Osteocyte (in vitro differentiated cells): ENCODE measurements at places on chromosomes 1 and 21. TPM values are rescaled to one million over a fixed set of nuclear protein-coding genes. Genes with fewer than 3 reads are reported as not detected.
A peak's percentile ranks its signal among the peaks of the same experiment; 100 is the strongest.

DNA sequence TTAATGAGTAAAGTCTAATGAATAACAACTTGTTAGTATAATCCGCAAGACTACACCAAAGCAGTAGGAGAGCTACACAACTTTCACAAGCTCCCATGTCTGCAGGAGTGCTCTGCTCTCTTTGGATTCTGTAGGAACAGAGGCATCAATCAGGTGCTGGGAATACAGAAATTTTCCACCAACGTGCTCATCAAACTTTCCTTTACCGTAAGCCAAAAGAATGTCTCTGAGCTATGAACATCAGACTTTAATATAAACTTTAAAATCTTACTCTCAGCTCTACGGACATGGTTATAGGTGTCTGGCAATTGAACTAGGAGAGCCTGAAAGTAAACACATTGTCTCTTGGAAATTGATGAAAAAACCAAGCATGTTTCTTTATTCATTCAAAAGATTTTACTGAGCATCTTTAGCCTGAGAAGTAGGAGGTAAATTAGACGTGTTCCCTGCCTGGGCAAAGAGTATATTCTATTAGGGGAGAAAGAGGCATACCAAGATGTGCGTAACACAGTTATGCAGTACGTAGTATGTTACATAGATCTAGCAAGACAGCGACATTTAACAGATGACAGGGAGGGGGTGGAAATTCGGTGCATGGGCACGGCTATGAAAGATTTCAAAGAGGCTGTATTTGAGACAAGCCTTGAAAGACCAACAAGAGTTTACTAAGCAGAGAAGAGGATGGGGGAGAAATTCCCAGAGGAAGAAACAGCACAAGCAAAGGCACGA lies 85.2 kb downstream of the TM2D1 start:
- peak overlapping the region; percentile 82 for H3K27ac ChIP-seq
- no peak overlapping the region for H3K4me3 ChIP-seq
- no peak for DNase-seq
- H3K4me1 ChIP-seq, result peaks cover 29% of the 10 kb centered on the region
- peaks cover 2% of the 10 kb centered on the region for H3K36me3 ChIP-seq

The RNU1-2 gene
- total RNA-seq, result 2,650 and 2,859 TPM in 2 replicates

The SH2D5 gene
- total RNA-seq, result 0.18 and 0.46 TPM in 2 replicates

DNA sequence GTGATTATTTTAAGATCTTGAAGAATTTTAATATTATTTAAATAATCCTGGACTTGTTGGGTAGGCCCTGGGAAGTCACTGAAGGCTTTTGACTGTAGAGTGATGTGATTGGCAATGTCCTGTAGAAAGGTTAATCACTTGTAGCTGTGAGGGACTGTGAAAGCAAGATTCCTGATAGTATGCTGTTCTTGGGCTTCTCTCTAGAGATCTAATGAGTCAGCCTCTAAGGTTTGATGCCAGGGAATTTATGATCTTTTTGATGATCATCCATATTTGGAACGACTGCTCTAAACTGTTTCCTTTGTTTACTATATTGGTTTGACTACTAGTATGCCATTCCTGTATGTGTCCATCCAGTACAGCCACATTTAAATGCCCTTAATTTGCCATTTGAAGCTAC lies 56.5 kb downstream of the CAMSAP2 start:
- H3K4me3 ChIP-seq, result no peak overlapping the region
- H3K36me3 ChIP-seq, result peaks cover 24% of the 10 kb centered on the region
- DNase-seq, result no peak
- H3K27ac ChIP-seq, result no peak overlapping the region
- peaks cover 12% of the 10 kb centered on the region for H3K4me1 ChIP-seq

DNA sequence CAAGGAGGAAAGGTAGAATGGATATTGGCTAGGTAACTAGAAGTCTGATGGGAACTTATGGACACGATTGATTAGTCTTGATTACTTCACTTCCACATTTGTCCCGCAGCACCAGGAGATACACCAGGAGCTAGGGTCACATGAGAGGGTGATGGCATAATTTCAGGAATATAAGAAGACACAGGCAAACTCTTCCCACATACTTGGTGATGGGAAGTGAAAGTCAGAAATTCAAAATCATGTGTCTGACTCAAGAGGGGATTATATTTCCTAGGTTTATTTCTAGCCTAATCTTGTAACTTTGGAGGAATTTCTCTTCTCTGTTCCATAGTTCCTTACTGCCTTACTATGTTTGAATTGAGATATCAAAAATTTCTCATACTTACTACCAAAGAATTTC lies 185.0 kb downstream of the PBX1 start:
- no peak overlapping the region for H3K4me3 ChIP-seq
- DNase-seq, result no peak
- no peak overlapping the region for H3K27ac ChIP-seq
- H3K27me3 ChIP-seq, result no peaks in the 10 kb centered on the region

GRCh38 chr1:18055156-18055555 lies 52.4 kb upstream of the IGSF21 start:
- H3K36me3 ChIP-seq, result no peaks in the 10 kb centered on the region
- H3K27ac ChIP-seq, result no peak overlapping the region
- no peak overlapping the region for H3K4me3 ChIP-seq

DNA sequence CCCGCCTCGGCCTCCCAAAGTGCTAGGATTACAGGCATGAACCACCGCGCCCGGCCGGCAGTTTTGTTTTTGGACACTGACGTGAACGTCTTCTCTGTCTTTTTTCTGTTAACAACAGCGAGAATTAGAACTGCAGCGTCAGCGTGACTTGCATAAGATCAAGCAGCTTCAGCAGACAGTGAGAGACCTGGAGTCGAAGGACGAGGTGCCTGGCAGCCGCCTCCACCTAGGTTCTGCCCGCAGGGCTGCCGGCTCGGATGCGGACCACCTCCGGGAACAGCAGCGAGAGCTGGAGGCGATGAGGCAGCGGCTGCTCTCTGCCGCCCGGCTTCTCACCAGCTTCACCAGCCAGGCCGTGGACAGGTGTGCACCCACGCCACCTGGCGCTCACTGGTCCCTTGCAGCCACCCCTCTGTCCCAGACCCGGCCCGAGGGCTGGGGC lies 22.9 kb upstream of the DIP2A start:
- no peaks in the 10 kb centered on the region for H3K27me3 ChIP-seq
- no peak overlapping the region for H3K27ac ChIP-seq
- DNase-seq, result no peak

The KPRP gene
- total RNA-seq, result not detected in 2 replicates

DNA sequence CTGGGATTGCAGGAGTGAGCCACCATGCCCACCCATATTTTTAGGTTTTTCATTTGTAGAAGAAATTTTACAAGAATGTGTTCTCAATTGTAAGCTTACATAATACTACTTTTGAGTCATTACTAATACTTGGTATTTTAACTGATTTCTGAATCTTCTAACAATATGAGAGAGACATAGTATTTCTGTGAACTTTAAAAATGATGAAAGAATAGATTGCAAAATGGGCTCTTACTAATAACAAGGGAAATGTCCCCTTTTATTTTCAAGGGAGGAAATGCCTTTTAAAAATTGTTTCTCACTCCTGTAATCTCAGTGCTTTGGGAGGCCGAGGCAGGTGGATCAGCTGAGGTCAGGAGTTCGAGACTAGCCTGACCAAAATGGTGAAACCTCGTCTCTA lies 5.9 kb downstream of the AGO3 start:
- H3K27ac ChIP-seq, result no peak overlapping the region
- no peak overlapping the region for H3K4me3 ChIP-seq
- no peaks in the 10 kb centered on the region for H3K36me3 ChIP-seq

The MAP7D1 gene
- 157 and 163 TPM in 2 replicates for total RNA-seq

- H3K27me3 ChIP-seq, result no peaks in the 10 kb centered on the region
- DNase-seq, result no peak
- no peak overlapping the region for H3K4me3 ChIP-seq
- H3K4me1 ChIP-seq, result no peaks in the 10 kb centered on the region
- H3K27ac ChIP-seq, result no peak overlapping the region
- no peaks in the 10 kb centered on the region for H3K36me3 ChIP-seq
Observed at GRCh38 chr1:74522148-74522547, 9.7 kb upstream of the LRRC53 start.

GRCh38 chr1:168136709-168137514 lies at the start of gene GPR161:
GPR161 (minus strand) TSS chr1:168136930; CDS start chr1:168104850, 32,080 bp downstream.
- peaks cover 41% of the 10 kb centered on the region for H3K4me1 ChIP-seq
- no peaks in the 10 kb centered on the region for H3K27me3 ChIP-seq
- H3K4me3 ChIP-seq, result peak within 1 kb of the TSS; percentile 95
- peak within 1 kb of the TSS; percentile 96 for H3K27ac ChIP-seq

DNA sequence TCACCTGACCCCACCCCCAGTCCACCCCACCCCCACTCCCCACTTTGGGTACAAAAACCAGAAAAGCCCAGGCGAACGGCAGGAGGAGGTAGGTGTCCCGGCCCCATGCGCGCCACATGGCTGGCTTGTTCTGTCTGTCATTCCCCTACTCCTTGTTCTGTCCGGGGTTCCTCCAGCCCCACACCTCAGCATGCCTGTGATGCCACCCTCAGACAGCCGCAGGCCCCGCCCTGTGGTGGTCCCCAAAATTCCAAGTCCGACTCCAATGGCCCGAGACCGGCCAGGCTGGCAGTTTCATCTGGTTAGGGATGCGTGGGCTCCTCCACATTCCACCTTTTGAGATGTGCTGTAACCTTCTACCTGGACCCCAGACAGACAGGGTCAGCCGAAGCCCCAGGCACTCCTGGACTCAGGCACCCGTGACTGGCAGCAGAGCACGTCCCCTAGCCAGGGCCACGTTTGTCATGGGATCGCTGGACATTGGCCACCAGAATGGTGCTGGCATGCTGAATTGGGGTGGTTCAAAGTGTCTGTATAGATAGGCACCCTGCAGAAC lies 94.4 kb downstream of the WDR4 start:
- peaks cover 50% of the 10 kb centered on the region for H3K27me3 ChIP-seq
- peaks cover 10% of the 10 kb centered on the region for H3K4me1 ChIP-seq
- H3K36me3 ChIP-seq, result no peaks in the 10 kb centered on the region
- no peak overlapping the region for H3K4me3 ChIP-seq
- no peak for DNase-seq

DNA sequence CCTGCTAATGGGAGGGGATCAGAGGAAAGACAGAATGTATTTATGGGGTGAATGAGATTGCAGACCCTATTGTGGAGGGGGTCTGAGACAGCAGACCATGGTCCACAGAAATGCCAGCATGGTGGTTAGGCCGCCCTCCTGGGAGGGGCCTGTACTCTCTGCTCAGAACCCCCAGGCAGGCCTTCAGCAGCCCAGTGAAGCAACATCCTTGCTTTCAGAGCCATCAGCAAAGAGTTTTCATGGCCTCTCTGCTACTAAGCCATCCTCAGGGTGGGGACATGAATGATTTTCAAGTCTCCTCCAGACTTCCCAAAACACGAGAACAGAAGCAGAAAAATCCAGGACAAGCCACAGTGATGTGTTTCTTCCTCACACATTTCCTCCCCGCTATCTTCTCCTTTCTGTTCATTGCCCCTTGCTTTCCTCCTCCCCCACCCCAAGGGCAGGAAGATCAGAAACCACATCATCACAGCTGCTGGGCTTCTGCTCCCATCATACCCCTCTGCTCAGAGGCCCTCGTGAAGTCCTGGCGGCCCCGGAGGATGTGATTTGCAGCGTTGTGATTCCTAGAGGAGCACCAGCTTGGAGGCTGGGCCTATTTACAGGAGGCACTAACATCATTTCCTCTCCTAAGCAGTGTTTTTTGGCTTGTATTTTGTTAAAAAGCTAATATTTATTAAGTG lies 48.0 kb downstream of the ABCA4 start:
- peak overlapping the region; percentile 72 for H3K27ac ChIP-seq
- no peaks in the 10 kb centered on the region for H3K36me3 ChIP-seq
- H3K27me3 ChIP-seq, result no peaks in the 10 kb centered on the region

DNA sequence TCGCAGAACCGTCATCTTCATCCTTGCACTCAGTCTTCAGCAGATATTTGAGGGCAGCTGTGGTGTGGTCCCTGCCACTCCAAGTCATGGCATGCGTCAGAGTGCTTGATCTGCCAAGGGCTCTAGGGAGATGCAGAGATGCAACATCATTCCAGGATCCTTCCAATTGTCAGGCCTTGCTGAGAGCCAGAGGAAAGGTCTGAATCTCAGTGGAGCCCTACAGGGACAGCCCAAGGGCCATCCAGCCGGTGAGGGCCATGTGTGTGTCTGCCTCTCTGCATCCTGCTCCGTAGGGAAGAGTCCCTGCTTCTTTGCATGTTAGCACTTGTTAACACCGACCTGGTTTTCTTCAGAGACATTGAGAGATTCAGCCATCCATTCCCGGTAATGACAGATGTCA lies 17.6 kb downstream of the MAPKAPK2 start:
- no peak for DNase-seq
- no peak overlapping the region for H3K27ac ChIP-seq
- peaks cover 4% of the 10 kb centered on the region for H3K36me3 ChIP-seq
- H3K27me3 ChIP-seq, result no peaks in the 10 kb centered on the region
- peaks cover 60% of the 10 kb centered on the region for H3K4me1 ChIP-seq

- H3K4me1 ChIP-seq, result no peaks in the 10 kb centered on the region
- peaks cover 12% of the 10 kb centered on the region for H3K27me3 ChIP-seq
- DNase-seq, result no peak
- no peaks in the 10 kb centered on the region for H3K36me3 ChIP-seq
Observed at GRCh38 chr1:29424266-29424665, 187.9 kb downstream of the PTPRU start.

DNA sequence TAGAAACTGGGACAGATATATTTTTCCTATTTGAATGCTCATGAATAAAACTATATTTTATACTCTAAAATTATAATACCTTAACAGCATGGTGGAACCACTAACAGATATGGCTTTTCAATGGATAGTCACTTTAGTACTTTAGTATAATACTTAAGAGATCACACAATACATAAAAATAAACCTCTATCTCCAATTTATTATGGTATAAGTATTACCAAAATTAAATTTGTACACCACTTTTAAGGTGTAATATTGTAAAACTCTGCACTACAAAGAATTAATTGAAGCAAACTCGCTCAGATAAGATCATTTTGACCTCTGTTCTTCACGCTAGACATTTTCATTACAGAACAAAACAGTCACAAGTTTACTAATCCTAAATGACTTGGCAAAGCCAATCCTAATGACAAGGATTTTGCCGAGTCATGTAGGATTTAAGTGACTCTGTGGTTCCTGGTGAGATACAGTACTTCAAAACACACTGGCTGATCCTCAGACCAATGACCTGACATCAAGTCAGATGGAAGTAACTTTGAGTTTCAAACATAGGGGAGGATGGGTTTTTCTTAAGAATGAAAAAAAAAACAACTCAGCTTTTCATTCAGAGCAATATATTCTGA lies 200.6 kb downstream of the SMYD3 start:
- H3K4me1 ChIP-seq, result peaks cover 25% of the 10 kb centered on the region
- no peak for DNase-seq
- no peak overlapping the region for H3K27ac ChIP-seq
- H3K4me3 ChIP-seq, result no peak overlapping the region
- H3K27me3 ChIP-seq, result no peaks in the 10 kb centered on the region
- no peaks in the 10 kb centered on the region for H3K36me3 ChIP-seq

GRCh38 chr1:189616893-189617292 lies 860.8 kb downstream of the BRINP3 start:
- no peaks in the 10 kb centered on the region for H3K36me3 ChIP-seq
- H3K27ac ChIP-seq, result peak overlapping the region; percentile 5
- DNase-seq, result no peak
- H3K4me1 ChIP-seq, result peaks cover 13% of the 10 kb centered on the region

- peak; percentile 92 for DNase-seq
- peaks cover 2% of the 10 kb centered on the region for H3K36me3 ChIP-seq
- peaks cover 32% of the 10 kb centered on the region for H3K4me1 ChIP-seq
- H3K27ac ChIP-seq, result peak overlapping the region; percentile 99
- H3K27me3 ChIP-seq, result peaks cover 24% of the 10 kb centered on the region
Observed at GRCh38 chr1:154627257-154628120, 19.5 kb upstream of the ADAR start.

GRCh38 chr1:116356673-116357072 lies 16.4 kb upstream of the ATP1A1 start:
- peaks cover 8% of the 10 kb centered on the region for H3K27me3 ChIP-seq
- no peak overlapping the region for H3K27ac ChIP-seq
- H3K4me3 ChIP-seq, result no peak overlapping the region
- DNase-seq, result no peak
- no peaks in the 10 kb centered on the region for H3K36me3 ChIP-seq
- peaks cover 4% of the 10 kb centered on the region for H3K4me1 ChIP-seq
